ENCODE measurements at places on chromosomes 13 and 19.

DNA sequence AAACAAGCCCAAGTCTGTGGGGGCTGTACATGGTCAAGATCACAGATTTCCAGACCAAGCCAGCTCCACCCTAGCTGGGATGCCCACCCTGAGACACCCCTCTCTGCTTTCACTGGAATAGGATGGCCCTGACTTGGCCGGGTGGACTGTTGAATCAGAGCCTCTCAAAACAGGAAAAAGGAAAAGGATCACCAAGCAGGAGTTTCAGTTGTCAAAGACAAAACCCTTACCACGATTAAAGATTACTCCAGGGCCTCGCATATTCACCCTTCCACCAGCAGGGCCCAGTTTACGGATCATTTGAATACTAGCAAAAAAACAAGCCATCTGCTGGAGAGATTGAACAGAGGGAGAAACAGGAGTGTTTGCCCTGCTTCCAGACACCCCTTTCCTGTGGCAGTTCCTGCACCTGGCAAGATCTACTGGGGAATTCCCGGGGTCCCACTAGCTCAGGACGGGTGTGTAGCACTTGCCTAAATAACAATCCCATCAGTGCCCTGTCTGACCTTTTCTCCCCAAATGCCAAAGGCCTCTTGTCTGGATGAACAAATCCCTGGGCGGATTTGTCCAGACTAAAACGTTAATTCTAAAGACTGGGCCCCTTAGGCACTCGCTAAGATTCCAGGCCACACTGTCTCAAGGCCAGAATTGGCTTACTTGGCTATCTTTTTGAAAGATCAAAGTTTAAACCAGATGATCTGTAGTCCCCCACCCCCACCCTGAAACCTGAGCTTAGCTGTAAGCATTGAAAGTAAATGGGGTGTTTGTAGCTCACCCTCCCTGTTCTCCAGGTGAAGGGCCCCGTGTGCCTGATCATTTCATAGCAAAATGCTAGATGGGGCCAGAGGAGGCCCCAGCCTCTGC is 38.4 kb downstream of the ACTN4 start:
- no peak for DNase-seq

- DNase-seq: no peak
Measured at GRCh38 chr19:38430931-38431330, 2.6 kb upstream of the RYR1 start.

DNA sequence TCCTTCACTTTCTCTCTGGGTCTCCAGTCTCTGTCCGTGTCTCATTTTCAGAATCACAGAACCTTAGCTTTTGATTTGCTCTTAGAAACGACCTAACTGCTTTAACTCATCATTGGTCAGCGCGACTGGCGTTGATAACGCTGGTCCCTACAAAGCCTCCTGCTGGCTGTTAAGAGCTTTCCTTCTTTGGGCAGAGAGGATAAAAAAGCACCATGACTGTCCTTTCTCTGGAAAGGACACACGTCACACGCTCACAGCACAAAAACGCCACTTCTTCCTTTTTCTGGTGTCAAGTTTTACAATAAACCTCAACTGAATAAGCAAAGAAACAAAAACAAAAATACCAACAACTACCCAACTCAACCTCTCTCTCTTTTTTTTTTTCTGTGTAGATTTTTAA is 1.7 kb upstream of the KLK12 start:
- DNase-seq: no peak

DNA sequence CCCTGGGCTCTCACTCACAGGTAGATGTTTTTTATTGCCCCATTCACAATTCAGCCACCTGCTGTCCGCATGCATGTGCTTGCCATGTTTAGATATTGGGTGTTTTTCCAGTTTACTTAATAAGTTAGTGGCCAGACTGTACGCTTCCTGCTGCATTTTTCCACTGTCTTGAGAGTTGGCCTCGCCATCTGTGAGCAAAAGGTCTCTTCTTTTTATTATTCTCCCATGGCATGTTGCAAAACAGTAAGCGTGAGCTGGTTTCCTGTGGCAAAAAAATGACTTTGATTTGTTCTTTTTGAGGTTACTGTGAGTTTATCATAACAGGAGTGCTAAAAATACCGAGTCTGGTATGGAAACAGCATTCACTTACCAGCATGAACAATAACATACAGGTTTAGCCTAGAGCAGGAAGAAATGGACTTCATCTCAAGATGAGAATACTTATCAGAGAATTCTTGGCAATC is 46.0 kb downstream of the SAE1 start:
- DNase-seq: no peak

DNA sequence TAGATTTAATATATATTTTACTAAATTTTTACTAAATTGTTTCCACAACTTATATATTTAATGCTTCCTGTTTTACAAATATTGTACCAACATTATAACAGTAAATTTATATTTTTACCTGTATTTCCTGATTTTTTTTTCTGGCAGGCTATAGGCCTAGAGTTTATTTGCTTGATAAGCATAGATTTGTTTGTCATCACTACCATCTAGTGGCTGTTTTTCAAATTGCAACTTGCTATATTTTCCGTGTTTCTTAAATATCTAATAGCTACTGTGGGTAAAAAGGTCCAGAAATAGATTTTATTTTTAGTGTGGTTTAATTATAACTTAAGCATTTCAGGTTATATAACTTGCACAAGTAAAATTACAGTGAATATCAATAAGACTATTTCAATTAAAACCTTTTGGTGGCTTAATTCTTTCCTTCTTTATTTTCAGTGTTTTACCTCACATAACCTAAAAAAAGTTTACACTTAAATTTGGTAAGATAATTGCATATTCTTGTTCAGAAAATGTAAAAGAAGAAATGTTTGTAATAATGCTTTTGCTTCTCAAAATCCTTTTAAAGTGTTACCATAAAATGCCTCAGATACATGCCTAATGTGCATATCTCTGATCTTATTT is 60.6 kb downstream of the NDFIP2 start:
- no peak for DNase-seq

- no peak for DNase-seq
Measured at GRCh38 chr13:34941436-34941834, 635 bp upstream of the NBEA start.

DNA sequence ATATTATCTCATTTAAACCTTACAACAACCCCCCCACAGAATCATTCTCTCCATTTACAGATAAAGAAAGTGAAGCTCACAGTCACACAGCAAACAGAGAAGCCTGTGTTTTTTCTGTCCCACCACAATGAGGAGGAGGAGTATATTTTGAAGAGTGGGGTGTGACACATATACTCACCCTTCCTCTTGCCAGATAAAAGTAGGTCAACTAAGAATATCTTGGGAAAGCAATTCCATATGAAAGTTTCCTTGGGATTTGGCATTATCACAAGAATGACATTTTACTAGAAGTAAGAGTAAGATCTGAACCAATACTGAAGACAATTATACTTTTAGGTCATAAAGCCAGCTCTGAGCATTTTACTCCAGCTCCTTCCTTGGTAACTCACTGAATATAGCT is 287.5 kb upstream of the HTR2A start:
- DNase-seq: no peak

GRCh38 chr19:42270346-42271044 is 1.4 kb downstream of the CIC start:
- peak; percentile 89 for DNase-seq

GRCh38 chr13:113129921-113130750 is 7.5 kb downstream of the F10 start:
- DNase-seq: peak; percentile 77

DNA sequence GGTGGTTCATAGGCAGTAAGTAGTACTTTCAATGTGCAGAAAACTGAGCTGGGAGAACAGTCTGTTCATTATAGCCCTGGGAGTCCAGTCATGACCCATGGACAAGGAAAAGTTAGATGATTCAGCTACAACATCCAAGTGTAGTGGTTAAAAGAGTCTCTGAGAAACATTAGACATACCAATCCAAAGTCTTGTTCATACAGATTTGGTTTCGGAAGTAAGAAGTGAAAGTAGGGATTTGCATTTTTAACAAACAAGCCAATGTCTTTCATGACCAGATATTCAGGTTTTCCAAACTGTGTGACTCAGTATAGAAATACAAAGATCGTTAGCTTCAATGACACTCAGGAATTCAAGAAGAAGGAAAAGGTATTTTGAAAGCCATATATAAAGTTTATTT is 345.3 kb downstream of the SLITRK1 start:
- DNase-seq: no peak

DNA sequence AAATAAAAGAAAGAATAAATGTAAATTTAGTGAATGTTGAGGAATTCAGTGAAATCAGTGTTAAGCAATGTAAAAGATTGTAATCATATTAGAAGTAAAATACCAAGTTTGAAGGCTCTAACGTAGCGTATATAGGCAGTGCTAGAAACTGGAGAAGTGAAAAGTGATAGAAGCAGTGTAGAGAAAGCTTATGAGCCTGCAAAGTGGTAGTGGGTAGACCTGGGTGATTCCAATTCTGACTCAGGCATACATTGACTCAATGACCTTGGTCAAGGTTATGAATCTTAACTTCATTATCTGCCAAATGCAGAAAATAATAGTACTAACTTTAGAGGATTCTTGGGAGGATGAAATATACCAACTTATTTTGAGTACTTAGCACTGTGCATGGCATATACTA is 4.1 kb downstream of the SLC10A2 start:
- DNase-seq: no peak

DNA sequence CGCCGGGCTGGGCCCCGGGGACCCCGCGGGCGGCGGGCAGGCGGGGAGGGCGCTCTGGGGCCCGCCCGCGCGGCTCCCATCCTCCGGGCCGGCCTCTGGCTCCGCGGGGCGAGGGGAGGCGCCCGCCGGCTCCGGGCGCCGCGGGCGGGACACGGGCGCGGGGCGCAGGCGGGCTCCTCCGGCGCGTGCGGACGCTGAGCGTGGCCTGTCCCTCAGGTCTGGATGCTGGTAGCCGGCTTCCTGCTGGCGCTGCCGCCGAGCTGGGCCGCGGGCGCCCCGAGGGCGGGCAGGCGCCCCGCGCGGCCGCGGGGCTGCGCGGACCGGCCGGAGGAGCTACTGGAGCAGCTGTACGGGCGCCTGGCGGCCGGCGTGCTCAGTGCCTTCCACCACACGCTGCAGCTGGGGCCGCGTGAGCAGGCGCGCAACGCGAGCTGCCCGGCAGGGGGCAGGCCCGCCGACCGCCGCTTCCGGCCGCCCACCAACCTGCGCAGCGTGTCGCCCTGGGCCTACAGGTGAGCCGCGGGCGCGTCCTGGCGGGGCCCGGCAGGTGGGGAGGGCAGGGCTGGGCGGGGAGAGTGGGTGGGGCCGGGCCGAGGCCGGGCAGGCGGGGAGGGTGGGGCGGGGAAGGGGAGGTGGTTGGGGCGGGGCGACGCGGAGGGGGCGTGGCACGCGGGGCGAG is 420 bp downstream of the IL17D start:
- DNase-seq: peak; percentile 94

Data from posterior vena cava (tissue), 2 donors.